Panc1 (cell line): ENCODE measurements at places on chromosomes 7 and 10.

- DNase-seq = no peak
Measured at GRCh38 chr7:68381731-68382130, 1216.5 kb upstream of the AUTS2 start.

DNA sequence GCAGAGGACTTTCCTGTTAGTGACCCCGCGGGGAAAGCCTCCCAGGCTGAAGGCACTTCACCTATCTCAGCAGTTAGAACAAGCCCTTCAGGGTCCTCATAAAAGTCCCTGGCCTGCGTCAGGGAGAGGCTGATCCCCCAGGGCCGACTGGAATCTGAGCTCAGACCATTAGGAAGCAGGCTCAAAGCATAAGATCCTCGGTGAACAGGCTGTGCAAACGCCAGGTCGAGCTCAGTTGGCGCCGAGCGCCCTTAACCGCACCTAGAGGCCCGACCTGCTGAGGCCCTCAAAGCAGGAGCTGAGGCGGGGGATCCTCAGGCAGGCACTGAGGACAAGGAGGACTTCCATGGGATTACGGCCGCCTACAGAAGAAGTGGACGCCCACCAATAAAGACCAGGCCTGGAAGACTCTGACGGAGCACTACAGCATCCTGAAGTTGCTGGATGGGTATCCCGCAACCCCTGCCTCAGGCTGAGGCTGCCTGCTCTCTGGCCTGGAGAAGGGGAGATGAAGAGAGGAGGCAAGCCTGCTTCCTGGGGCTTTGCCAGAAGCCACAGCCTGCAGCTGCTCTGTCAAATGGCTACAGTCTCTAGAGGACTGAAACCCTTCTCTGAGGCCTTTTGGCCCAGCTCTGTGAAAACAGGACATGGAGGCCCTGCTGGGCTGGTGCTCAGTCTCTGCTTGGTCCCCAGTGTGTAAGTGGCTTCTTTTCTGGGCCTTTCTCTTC is 29.9 kb downstream of the LIPJ start:
- no peak for DNase-seq

- DNase-seq = no peak
Measured at GRCh38 chr7:136163340-136163801, 186.2 kb upstream of the MTPN start.

- no peak for DNase-seq
Measured at GRCh38 chr10:118737603-118738302, 17.0 kb downstream of the CACUL1 start.

DNA sequence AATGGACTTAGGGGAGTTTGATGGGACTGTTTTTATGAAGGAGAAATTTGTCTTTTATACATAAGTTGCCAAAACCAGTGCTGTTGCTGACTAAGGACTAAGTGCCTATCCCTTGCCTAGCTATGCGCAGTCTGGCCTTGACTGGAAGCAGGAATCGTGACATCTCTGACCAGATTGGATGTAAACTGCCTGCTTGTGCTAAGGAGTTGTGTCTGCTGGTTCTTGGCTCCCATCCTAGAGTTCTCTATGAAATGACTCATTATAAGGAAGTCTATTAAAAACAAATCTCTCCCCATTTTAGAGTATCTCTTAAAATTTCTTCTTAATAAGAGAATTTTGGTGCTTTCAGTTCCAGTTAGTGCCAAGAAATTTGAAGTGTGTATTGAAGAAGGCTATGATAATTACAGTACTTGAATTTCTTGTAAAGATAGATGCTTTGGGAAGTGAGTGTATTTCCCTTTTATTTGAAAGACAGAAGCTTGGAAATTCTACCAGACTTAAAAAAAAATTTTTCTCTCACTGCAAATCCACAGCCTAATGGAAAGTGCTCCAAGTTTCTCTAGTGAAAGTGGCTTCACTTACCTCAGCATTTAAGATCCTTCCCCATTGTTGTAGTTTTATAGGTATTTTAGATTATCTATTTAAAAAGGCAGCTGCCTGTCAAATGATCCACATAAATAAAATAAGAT is 77.6 kb downstream of the BICC1 start:
- no peak for DNase-seq

DNA sequence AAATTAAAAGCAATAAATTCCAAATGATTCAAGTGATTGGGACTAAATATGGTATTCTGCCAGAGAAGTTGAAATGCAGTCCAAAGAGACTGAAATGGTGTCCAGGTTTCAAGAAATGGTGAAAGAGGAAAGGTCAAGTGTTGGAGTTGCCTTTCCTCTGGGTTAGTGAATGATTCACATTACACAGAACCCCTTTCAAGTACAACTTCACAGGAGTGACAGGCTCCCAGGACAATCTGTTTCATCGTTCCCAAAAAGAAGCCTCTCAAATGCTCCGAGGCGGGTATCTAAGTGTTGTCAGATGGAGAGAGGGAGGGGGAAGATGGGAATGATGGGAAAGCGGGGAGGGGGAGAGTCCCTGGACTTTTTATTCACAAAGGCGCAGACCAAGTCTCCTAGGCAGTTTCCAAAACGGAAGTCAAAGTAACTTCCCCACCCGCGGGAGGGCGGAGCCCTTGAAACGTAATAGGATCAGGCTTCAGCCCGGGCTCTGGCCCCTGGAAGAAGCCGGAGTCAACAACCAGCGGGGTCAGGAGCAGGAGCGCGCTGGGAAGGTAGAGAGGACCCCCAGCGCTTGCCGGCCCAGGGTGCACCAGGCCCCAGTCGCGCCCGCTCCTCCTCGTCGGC is 754 bp downstream of the SLC25A13 start:
- DNase-seq = peak; percentile 58

DNA sequence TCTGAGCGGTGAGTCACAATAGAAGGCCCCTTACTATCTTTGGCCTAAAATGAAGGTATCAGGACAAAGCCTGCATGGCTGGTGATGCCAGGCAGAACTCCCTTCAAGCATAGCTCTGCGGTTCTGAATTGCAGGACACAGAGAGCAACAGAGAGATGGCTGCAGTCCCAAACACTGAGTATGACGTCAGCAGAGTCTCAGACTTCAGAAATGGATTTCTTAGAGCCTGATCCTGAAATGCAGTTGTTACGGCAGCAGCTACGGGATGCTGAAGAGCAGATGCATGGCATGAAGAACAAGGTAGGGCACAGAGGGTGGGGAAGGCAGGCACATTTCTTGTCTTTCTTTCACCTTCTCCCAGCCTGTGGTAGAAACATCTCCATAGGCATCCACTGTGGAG is 13.5 kb downstream of the CCDC136 start:
- DNase-seq = no peak

DNA sequence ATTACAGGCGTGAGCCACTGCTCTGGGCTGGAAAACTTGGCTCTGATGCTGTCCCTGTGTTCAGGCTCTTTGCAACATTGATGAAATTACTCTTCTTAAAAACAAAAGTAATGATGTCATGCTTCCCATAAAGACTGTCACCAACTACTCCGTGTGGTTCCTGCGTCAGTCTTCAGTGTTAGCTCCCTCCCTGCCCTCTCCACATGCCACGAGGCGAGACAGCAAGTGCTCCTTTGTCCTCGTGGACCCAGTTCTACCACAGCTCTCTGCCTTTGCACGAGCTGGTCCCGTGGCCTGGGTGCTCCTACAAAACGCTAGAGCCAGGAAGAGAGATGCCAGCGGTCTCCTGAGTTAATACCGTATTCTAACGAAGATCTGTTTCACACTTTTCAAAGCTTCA is 194.5 kb downstream of the SDK1 start:
- no peak for DNase-seq
